NCI-H510A (cell line): ENCODE measurements at places on chromosomes 11 and 22.

DNA sequence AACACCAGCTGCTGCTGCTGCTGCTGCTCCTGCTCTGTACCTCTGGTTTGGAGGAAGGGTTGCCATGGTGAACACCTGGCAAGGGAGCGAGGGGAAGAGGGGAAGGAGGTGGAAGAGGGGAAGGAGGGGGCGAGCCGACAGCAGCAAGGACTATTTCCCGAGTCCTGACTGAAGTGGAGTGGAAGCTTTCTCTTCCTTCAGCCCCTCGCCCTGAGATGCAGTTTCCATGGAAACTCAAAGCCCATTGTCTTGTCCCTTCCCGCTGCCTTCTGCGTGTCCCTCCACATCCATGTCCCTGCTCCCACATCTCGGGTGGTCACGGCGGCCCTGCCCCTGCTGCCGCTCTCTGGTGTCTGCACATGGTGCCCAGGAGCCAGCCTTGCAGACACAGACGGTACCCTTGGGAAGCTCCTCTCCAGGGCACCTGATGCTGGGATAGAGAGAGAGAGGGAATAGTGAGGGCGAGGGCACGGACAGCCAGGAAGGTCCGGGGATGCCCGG, 28.6 kb downstream of the FAM83F start:
- no peak for DNase-seq

DNA sequence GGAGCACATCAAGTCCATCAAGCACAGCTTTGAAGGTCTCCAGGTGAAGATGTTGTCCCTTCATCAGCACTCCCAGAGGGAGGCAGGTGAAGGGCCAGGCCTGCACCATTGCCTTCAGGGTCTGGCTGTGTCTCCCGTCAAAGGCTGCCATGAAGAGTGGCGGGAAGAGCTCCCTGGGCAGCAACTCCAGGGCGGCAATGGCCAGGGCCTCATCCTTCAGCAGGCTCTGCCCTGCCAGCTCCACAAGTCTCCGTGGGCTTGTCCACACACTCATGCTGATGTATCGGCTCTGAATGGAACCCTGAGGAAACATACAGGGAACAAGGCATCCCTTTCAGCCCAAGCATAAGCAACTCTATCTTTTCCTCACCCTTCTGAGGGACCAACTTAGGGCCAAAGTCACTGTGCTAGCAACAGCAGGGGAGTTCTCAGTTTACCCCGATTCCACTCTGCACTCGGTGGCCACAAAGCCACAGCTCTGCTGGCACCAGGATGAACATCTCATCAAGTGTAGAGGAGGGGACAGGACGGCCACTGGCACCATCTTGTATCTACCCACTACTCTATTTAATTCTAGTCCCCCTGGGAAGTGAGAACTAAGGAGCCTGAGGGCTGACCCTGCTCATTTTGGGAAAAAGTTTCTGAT, 8.2 kb downstream of the PRAME start:
- DNase-seq: no peak

DNA sequence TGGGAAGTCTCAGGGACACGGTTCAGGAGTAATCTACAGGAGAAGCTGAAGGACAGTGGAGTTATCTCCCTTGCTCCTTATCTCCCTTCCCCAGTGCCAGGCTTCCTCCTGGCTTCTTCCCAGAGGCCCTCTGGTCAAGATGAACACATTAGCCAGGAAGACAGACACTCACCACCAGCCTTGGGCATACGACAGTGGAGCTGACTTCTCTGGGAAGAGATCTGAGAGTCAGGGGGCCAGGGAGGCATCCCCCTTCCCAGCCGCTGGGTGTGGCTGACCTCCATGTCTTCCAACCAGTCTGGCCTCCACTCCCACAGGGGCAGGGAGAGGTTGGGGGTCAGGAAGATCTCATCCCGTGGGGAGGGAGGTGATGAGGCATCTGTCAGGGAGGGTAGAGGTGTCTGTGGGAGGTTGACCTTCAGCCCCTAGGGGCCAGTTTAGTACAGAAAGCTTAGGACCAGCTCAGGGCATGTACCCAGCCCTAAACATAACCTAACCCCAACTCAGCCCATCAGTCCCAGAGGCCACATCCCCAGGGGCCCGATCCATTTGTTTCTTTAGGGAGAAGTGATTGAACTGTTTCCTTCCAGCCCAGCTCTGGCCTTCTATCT, 12.7 kb downstream of the ROBO4 start:
- no peak for DNase-seq

DNA sequence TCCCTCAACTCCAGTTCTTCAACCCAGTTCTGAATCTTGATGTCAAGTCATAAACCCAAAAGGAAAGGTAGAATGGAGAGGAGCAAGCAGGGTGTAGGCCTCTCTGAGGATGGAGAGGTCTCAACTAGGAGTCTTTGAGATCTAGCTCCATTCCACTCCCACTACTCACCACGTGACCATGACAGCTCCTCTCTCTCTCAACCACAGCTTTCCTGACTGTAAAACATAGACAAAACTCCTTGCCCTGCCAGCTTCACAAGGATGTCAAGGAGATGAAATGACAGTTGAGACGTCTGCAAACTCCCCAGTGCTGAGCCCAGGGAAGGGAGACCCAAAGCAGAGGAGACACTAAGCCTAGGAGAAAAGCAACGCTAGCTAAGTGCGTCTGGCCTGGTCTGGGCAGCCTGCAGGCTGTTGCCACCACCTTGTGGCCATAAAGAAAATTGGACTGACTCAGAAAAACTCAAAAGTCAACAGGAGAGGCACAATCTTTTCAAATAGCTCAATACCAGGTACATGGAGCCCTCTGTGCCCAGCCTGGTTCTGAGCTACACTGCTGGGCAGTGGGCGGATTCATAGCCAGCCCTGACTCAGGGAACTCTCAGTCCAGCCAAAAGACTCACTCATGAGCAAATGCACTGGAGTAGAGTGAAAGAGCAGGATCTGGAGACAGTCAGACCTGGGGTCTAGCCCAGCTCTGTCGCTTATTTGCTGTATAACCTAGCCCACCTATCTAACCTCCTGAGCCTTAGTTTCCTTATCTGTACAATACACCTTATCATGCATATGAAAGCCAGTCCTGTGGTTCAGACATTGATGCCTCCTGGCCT, 3.4 kb downstream of the CLPB start:
- DNase-seq: no peak

DNA sequence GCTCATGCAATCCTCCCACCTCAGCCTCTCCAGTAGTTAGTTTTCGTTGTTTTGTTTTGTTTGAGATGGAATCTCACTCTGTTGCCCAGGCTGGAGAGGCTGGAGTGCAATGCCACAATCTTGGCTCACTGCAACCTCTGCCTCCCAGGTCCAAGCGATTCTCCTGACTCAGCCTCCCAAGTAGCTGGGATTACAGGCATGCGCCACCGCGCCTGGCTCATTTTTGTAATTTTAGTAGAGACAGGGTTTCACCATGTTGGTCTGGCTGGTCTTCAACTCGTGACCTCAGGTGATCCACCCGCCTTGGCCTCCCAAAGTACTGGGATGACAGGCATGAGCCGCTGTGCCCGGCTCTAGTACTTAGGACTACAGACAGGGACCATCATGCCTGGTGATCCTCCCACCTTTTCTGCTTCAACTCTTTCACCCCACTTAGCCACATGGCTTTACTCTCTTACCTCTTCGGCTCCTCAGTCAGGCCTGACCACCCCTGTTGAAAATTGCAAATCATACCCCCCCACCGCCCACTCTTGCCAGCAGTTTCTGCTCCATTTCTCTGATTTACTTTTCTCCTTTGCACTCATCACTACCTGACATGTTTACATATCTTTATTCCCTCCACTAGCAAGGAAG, 157.1 kb upstream of the GRK3 start:
- DNase-seq: no peak

DNA sequence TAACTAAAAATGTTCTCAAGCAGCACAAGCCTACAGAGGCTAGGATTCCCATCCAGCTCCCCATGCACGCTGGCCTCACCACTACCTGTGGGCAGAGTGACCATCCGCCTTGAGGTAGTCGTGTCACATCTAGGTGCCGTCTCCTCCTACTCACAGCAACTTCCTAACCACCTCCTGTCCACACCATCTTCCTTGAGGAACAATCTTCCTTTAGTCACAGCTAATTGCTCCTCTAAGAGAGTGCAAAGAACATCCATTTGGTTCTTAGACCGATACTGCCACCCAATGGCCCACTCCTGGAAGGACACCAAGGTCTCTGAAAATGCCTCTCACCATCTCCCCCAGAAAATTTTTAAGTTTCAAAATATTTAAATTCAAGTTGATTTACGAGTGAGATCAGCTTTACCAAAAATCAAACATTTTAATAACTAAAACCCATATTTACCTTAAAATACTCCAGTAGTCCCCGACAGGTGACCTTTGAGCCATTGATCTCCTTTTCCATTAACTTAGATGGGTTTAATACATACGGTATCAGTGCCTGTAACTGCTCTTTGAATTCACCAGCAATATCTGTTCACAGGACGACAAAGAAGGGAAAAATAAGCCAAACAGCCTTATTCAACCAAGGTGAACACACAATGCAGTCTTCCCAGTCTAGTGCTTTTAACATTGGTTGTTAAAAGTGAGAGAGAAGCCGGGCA, 21.7 kb upstream of the PLAAT3 start:
- DNase-seq: no peak

DNA sequence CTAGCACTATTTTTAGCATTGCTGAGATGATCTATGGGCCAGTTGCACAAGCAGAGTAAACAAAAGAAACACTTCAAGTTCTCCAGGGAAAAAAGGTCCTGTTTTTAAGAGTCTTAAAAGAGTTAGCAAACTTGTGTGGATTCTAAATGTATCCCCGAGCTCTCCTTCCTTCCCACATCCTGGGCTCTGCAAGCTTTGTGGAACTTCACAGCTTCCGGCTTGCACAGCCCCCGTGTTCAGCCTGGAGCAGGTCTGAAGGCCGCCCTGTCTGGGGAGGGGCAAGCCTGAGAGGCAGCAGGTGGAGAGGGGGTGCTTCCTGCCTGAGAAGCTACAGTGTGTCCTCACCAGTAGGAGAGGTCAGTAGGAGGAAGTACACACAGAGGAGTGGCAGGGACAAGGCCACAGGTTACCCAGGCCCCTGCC, 35.1 kb upstream of the SUSD2 start:
- DNase-seq: peak; percentile 66

GRCh38 chr11:116085031-116085635, 580.9 kb upstream of the CADM1 start:
- DNase-seq: no peak

DNA sequence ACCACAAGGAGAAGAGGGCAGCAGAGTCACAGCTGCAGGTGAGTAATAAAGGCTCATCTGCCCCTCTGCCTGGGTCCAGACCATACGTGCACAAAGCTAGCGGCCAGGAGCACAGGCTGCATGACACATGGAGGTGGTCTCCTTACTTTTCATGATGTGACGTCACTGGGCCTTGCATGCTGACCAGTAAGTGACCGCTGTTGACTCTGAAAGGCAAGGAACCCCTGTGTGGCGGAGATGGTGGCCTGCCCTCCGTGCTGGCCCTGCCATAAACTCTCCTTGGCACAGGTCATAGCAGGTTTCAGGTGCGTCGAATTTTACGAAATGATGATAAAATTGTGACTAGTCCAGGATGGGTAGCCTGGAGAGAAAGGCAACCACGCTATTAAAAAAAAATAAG, 7.6 kb upstream of the PARVG start:
- DNase-seq: no peak

- DNase-seq: no peak
Measured at GRCh38 chr22:50267591-50268390, 2.4 kb downstream of the MAPK11 start.

DNA sequence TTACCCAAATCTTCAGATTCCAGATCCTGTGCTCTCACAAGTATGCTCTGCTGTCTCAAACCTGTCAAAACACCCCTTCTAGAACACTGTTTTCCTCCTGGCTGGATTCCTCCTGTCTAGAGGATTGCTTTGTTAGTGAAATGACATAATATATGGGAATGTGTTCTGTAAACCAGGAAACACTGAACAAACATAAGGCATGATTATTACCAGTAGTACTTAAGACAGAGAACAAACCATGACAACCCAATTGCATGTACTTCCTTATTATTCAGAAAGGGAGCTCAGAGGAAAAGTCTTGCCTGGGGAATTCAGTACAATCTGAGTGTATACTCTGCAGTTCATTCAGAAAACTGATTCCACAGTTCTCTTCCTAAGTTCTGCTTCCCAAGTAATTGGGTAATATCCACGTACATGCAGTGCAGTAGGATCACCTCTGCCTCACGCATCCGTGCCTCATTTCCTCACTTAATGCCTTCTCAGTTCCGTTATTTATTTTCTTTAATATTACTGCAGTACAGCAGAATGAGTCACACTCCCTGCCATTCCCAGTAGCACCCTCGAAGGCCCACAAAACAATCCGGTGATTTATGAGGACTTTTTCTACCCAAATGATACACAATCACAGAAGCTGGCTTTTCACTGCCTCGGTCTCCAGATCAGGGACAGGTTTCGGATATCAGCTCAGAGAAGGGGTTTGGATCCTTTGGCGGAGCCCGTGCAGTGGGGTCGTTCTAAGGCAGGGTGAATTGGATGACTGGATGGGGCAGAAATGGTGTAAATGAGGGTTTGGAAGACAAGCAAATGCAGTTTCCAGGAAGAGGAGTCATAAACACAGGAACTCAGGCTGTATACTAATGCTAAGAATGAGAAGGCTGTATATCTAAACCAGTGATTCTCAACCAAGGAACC, 896.9 kb downstream of the KCNA4 start:
- no peak for DNase-seq

- no peak for DNase-seq
Measured at GRCh38 chr11:16860617-16861016, 122.2 kb downstream of the C11orf58 start.

GRCh38 chr11:86415026-86415425, 40.3 kb downstream of the CCDC81 start:
- DNase-seq: no peak

DNA sequence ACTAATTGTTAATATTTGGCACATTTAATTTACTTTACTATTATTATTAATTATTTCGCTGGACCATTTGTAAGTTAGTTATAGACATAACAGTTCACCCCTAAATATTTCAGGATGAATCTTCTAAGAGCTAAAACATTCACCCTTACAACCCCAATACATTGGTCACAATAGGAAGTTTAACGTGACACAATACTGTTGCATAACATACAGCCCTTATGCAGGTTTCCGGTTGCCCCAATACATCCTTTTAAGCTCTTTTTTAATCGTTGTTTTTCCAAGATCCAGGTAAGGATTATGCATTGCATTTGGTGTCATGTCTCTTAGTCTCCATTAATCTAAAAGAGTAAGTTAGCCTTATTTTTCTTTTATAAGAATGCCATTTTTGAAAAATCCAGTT, 71.2 kb downstream of the HSD17B12 start:
- DNase-seq: no peak

GRCh38 chr11:1111545-1112212, 37.0 kb downstream of the MUC2 start:
- no peak for DNase-seq

DNA sequence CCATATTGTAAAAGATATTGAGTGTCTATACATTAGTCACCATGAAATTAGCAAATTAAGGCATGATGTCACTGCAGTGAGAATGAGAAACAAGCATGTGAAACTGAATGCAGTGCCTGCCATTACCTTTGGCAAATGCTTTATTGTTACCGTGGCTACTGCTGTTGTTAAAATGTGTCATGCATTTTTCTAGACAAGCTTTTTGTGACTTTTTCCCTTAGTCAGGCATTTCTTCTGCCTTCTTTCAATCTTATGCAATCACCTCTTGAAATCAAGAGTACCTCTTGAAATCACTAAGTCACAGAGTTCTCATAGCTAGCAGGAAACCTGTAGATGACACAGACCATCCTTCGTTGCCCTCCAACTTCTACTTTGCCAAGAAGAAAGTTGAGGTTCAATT, 461.7 kb upstream of the TENM4 start:
- no peak for DNase-seq
